Parietal lobe (tissue), 2 donors: ENCODE measurements at places on chromosomes 7 and 10. TPM values are rescaled to one million over a fixed set of nuclear protein-coding genes. Genes with fewer than 3 reads are reported as not detected.

Gene OR6B1
- not detected for total RNA-seq

Gene EIF5AL1
- total RNA-seq = not detected

Gene GPR15LG
- not detected for total RNA-seq

Gene PTCD1
- total RNA-seq = 7.5 TPM

Gene TFEC
- 0.63 TPM for total RNA-seq

Gene HOXA3
- not detected for total RNA-seq

Gene PAX4
- not detected for total RNA-seq

Gene VGF
- 9.4 TPM for total RNA-seq

Gene CREB5
- 22.8 TPM for total RNA-seq

Gene MICALL2
- total RNA-seq = 9.7 TPM

Gene GARIN1A
- total RNA-seq = 3.4 TPM

Gene HOXA5
- total RNA-seq = not detected

Gene ACTR3C
- total RNA-seq = 12.2 TPM

Gene PTPRZ1
- 523 TPM for total RNA-seq

Gene GLI3
- 16.3 TPM for total RNA-seq

Gene PAPOLB
- total RNA-seq = 3.8 TPM

Gene NME8
- total RNA-seq = not detected

Gene MYL10
- total RNA-seq = not detected

Gene TMEM229A
- 0.31 TPM for total RNA-seq

Gene XRCC2
- total RNA-seq = 6.9 TPM
